ENCODE measurements at places on chromosomes 1 and 21.

DNA sequence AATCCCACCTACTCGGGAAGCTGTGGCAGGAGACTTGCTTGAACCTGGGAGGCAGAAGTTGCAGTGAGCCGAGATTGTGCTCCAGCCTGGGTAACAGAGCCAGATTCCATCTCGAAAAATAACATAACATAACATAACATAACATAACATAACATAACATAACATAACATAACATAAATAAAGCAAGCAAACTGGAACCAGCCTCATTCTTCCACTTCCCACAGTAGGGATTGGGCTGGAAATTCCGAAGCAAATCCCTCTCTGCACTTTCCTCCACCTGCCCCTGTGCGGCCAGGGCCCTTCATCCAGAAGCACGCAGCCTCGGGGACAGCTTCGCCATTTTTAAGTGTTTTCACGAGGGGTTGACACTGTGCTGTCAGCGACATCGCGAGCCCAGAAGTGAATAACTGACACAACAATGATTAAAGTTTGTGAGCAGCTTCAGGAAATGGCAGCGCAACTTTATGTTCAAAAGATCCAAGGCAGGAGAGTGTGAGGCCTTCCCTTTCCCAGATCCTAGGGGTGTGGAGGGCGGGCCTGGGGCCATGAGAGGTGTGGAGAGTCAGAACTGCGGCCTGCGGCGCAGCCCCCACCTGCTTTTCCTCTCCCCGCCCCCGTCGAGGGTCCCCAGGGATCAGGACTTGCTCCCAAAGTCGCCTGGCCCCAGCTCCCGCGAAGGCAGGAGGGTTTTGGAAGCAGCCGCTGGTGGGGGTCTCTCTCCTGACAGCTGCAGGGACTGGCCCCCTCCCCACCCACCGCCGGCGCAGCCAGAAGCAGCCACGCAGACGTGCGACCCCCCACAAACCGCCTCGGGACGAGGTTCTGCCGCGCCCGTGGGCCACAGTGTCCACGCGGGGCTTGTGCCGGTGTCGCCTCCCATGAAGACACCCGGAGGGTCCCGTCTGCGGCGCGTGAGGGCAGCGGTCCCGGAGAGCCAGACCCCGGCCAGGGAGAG lies 651 bp upstream of the GABRD start:
- DNase-seq = no peak

DNA sequence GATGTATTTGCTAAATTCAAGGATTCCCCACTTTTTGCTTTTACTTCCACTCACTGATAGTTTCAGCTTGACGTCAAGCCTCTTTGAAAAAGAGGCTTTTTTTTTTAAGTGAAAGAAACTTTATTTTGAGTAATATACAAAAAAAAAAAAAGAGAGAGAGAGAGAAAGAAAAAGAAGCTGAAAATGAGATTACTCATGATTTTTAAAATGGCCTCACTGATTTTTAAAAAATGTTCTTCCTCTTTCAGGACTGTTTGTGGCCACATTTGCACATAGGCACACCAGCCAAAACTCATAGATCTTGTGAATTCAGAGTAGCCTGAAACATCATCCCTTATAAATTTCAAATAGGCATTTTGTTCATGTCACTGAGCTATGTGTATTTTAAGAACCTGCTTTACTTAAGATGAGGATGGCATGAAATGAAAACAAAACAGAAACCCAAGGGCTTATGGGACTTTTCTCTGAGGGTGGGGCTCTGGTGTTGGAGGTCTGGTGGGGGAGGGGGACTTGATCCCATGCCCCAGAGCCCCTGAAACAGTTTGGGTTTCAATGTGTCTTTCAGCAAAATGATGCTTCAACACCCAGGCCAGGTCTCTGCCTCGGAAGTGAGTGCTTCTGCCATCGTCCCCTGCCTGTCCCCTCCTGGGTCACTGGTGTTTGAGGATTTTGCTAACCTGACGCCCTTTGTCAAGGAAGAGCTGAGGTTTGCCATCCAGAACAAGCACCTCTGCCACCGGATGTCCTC lies 6.1 kb downstream of the ATF3 start:
- DNase-seq = no peak

DNA sequence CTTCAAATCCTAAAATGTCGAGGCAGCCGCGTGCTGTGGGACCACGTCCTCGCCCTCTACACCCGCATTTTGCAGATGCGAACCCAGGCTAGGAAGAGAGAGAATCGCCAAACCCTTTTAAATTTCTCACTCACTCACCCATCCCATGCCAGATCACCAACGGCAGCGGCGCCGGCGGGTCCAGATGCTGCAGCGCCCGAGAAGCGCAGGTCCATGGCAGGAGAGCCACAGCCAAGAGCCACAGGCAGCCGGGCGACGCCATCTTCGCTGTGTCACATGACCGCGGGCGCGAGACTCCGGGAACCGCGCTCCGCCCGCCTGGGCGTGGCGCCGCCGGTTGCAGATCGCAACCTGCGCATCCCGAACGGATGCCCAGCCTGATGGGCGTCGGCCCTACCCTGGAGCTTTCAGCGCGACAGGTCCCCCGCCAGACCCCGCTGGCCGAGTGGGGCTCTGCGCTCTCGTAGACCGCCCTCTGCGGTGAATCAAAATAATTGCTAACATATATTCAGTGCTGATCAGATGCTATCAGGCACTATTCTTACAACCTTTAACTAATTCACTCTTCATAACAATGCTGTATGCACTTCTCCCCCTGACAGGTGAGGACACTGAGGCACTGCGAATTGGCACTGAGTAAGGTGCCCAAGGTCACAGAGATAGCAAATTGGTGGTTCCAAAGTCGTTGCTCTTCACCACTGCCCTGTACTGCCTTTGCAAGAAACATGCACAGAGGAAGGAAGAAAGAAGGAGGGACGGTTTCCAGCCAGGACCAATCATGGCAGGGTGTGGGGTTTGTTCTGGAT lies at the start of gene PPT1:
Gene PPT1, minus strand, starts transcription at position 276 of the 806 bp plus-strand sequence. Its CDS starts 14 bp downstream, at position 262.
- DNase-seq = peak; percentile 21

GRCh38 chr1:85121744-85122143 lies 73.4 kb upstream of the MCOLN3 start:
- no peak for DNase-seq

GRCh38 chr1:70429219-70429618 lies 18.2 kb downstream of the CTH start:
- no peak for DNase-seq

DNA sequence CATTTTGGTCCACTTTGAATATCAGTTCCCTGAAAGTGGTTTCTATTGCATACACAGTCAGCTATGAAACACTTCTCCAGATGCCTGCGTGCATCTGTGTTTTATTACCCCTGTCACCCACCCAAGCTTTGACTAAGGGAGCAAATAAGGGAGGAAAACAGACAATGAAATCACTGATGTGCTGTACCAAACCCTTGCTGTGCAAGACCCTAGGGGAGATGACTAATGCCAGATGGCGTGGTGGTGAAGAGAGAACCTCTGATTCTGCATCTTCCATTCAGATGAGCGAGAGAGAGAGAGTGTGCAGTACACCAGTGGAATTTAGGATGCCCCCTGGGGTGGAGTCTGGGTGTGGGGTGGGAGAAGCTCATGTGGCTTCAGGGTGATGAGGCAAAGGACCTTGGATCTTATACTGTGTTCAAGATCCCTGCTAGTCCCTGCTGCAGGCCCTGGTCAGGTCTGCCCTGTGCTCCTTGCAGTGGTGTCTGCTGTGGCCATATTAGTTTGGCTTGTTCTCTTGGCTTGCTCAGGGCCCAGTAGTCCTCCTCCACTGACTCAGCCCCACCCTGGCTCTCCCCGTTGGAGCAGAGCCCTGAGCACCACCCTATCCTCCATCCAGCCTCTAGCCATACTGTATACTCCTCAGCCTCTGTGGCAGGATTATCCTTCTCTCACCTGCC lies 18.5 kb downstream of the CLCA1 start:
- peak; percentile 92 for DNase-seq

- no peak for DNase-seq
These were observed 162.7 kb downstream of the DNM3 start for GRCh38 chr1:172003766-172004530.

DNA sequence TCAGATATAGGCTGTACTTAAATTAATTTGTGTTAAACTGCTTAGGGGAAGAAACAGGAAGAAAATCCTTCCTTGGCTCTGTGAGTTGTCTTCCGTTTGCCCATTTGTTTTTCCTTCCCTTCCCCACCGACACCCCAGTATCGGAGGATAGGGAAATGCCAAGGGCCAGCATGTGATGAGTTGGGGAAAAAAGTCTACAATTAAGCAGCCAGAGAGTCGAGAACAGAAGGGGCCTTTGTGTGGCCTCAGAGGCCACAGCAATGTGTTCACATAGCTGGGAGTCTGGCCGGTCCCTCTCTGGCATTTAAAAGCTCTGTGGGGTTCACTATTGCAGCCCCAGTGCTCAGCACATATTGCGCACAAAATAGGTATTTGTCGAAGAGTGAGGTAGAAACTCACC lies 489.3 kb downstream of the MATN1 start:
- DNase-seq = no peak

DNA sequence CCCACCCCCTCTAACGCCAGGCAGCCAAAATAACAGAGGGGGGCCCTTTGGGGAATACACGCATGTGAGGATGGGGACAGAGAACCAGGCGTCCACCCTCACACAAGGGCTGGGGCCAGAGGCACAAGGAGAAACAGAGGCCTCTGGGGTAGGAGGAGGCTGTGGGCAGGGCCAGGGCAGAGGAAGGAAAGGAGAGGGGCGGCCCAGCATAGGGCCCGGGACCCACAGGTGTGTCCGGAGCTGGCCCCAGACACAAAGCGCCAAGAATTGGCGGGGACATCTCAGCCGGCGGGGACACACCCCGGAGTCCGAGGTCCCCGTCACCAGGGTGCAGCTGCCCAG lies 6.7 kb downstream of the PLEKHG5 start:
- DNase-seq = no peak

GRCh38 chr1:38858833-38859560 lies 575 bp downstream of the RRAGC start:
- DNase-seq = no peak

DNA sequence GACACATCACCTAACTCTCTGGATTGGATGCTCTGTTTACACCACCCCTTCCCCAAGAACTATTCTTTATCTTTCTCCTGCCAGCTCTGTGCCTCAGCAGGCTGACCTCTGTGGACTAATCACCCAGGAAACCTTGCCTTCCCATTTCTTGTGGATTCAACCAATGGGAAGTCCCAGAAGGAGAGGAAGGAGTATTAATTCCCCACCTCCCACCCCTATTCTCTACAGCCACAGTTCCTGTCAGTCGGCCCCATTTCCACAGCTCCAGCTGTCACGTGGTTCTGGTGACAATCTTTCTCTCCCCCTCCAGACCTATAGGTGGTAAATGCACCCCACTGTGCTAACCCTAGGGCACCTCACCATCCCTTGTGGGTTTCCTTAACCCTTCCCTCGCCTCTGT lies 46.8 kb upstream of the SSBP3 start:
- no peak for DNase-seq

- no peak for DNase-seq
These were observed 165.0 kb downstream of the PLXNA2 start for GRCh38 chr1:208079161-208079560.

DNA sequence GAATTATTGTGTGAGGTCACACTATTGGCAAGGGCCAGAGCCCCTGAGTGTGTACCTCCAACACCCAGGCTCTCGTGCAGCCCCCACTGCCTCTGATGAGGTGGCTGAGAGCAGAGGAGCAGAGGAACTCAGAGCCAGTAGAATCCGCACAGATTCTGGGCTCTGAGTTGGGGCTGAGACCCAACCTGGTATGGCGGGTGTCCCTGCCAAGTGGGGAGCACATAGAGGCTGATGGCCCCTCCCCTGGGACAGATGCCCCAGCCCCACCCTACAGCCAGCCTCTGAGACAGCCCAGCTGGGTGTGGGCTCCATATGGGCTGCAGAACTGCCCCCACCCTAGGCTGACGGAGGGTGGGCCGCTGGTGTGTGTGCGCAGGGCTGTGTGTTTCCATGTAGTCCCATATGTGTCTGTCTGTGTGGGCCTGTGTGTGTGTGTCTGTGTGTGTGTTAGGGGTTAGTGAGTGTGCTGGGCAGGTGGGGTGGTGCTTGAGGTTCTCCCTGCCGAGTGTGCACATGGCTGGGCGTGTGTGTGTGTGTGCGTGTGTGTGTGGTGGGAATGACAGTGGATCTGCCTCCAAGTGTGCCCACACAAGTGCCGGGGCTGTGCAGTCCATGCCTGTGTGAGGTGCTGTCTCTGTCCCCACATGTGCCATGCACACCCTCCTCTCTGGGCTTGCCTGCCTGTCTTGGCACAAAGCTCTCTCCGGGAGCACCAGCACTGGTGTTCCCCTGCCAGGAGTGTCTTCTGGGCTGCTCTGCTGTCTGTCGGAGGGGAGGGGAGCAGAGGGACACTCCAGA lies 24.4 kb downstream of the FOXO6 start:
- no peak for DNase-seq

DNA sequence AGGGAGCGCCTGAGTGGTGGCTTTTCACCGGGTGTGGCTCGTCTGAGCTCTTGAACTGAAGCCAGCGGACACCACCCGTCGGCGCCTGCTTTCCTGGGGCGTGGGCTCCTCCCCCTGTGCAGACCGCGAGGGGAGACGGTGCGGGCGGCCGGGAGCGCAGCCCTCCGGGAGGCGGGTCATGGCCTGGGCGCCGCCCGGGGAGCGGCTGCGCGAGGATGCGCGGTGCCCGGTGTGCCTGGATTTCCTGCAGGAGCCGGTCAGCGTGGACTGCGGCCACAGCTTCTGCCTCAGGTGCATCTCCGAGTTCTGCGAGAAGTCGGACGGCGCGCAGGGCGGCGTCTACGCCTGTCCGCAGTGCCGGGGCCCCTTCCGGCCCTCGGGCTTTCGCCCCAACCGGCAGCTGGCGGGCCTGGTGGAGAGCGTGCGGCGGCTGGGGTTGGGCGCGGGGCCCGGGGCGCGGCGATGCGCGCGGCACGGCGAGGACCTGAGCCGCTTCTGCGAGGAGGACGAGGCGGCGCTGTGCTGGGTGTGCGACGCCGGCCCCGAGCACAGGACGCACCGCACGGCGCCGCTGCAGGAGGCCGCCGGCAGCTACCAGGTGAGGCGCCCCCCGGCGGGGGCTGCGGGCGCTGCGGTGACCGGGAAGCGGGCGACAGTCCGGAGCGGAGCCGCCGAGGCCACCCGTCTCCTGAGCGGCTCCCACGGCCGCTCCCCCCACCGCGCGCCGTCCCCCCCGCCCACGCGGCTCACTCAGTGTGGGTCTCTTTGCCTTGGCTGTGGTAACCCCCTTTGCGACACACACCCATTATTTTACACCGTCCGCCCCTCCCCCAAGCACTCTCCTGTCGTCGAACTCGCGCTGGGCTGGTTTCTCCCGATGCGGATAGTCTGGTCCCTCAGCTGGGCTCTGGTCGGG lies at the start of gene TRIM58:
Gene TRIM58, plus strand, starts transcription at position 119 of the 916 bp plus-strand sequence. Its CDS starts 60 bp downstream, at position 179.
- DNase-seq = no peak

DNA sequence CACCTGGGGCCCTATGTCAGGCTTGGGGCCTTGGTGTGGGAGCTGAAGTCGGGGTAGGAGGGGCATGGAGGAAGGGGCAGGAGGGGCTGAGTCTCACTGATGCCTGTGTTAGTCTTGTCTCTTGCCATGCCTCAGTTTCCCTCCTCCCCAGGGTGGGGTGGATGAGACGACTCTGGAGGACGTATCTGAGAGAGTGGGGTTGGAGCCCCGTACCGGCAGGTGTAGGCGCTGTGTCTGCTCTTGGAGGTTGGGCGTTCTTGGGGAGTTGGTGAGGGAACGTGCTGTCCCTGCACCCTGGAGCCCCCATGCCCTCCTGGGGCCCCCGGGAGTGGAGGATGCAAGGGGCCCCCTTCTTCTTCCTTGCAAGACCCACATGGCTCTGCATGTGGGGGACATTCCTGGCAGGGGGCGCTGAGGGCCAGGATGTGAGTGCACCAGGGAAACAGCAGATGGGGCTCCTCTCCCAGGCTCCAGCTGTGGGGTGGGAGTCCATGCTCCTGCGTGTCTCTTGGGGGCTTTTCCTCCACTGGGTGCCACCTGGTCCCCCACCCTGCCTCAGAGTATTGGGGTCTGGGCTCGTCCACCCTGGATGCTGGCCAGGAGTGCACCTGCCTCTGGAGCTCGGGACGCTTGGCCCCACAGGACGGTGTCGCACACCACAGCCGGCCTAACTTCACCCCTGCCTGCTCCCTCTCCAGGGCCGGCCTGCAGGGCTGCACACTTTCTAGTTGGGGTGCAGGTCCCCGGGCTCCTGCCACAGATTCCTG lies 1.4 kb upstream of the TNFRSF14 start:
- no peak for DNase-seq

All from HFF-Myc (cell line).